Stomach (tissue), 19 donors: ENCODE measurements at places on chromosomes 11 and 22. TPM values are rescaled to one million over a fixed set of nuclear protein-coding genes. Genes with fewer than 3 reads are reported as not detected.
A peak's percentile ranks its signal among the peaks of the same experiment; 100 is the strongest.

DNA sequence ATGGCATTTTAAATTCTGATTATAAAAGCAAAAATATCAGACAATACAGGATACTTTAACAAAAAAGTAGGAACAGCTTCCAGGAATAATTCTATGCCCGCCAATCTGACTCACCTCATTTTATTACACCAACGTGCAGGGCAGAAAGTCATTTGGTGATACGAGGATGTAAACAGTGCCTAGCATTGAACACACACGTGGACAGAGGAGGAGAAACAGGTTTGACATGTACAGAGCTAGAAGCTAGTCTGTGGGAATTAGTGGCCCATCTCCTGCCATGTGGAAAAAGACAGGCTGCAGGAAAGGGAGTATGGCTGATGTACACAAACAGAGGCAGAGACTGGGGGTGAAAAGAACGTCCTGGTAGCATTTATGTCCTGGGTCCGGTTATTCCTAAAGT, 9.0 kb upstream of the SPINDOC start:
- H3K27me3 ChIP-seq = no peaks in the 10 kb centered on the region
- H3K4me1 ChIP-seq = no peaks in the 10 kb centered on the region
- DNase-seq = peak; percentile 26
- no peaks in the 10 kb centered on the region for H3K36me3 ChIP-seq

DNA sequence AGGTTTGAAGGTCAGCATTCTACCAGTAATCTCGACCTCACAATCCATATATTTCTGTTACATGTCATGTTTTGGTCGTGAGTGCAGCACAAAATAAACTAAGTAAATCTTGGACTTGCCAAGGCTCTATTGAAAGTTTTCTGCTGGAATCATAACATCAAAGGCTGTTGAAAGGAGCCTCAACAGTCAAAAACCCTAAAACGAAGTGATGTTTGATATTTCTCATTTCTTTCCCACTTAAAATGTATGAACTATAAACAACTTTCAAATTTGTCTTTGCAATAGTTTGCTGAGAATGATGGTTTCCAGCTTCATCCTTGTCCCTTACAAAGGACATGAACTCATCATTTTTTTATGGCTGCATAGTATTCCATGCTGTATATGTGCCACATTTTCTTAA, 1118.5 kb downstream of the LRRC4C start:
- H3K4me1 ChIP-seq = no peaks in the 10 kb centered on the region
- DNase-seq = no peak
- H3K36me3 ChIP-seq = no peaks in the 10 kb centered on the region

- peaks cover 30% of the 10 kb centered on the region for H3K4me1 ChIP-seq
- DNase-seq = peak; percentile 26
- no peaks in the 10 kb centered on the region for H3K36me3 ChIP-seq
Measured at GRCh38 chr22:26592421-26592891, 2.5 kb upstream of the TPST2 start.

GRCh38 chr11:45052361-45052760, 94.1 kb upstream of the PRDM11 start:
- H3K27ac ChIP-seq = no peak overlapping the region
- no peak overlapping the region for H3K4me3 ChIP-seq
- no peaks in the 10 kb centered on the region for H3K36me3 ChIP-seq
- H3K27me3 ChIP-seq = no peaks in the 10 kb centered on the region
- no peak for DNase-seq

JAM3 gene
- 21.4 TPM for total RNA-seq

GPR83 gene
- not detected for total RNA-seq

GRCh38 chr11:76361374-76361773, 19.6 kb downstream of the THAP12 start:
- no peak overlapping the region for H3K27ac ChIP-seq
- peaks cover 34% of the 10 kb centered on the region for H3K4me1 ChIP-seq
- peaks cover 41% of the 10 kb centered on the region for H3K36me3 ChIP-seq
- H3K27me3 ChIP-seq = no peaks in the 10 kb centered on the region
- H3K4me3 ChIP-seq = no peak overlapping the region
- no peak for DNase-seq

CALCA gene
- not detected for total RNA-seq

DNA sequence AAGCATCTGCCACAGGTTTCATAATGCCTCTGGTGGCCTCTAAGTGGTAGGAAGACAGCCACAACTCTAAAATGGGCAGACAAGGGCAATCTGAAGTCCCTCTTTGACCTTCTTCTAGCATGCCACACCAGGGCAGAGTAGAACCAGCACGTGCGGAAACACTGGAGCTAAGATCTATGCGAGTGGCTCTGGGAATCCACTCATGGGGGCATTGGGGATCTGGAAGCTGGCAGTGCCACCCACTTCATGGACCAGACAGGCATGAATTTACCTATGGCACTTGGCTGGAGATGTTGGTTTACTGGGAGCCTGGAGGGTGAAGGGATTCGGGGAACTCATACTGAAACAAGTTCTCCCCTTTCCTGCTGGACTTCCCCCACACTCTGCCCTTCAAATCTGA, 337.4 kb downstream of the MIAT start:
- H3K4me1 ChIP-seq = peaks cover 14% of the 10 kb centered on the region
- no peak for DNase-seq
- H3K27me3 ChIP-seq = no peaks in the 10 kb centered on the region
- no peak overlapping the region for H3K27ac ChIP-seq
- H3K4me3 ChIP-seq = no peak overlapping the region

DNA sequence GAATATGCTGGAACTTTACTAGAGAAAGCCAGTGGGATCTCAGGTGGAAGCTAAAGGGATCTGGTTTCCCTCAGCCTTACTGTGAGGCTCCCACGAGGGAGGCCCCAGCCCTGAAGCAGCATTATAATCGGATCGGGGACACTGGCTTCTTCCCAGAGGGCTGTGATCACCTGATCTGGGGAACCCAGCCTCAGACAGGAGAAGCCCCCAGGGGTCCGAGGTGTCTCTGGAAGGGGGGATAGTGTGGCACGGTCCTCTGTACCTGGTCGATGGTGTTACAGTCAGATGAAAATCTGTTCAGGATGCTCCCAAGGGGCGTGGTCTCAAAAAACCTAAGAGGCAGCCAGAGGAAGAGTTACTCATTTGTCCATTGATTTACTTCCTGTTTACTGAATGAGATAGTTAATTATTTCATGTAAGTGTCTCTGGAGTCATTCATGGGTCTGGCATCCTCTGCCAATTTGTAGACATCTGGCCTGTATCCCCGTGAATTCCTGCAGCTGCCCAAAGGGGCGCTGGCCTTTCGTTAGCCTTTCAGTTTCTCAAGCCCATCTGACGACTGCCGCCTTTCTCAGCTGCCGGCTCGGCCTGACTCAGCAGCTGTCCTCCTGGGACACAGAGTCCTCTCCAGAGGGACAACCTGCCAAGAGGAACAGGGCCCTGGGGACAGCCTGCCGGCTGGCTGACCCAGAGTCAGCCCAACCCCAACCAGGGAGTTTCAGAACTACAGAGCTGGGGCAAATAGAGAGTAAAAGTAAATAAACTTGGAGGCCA, 17.0 kb upstream of the KCNJ11 start:
- no peak overlapping the region for H3K4me3 ChIP-seq
- H3K4me1 ChIP-seq = peaks cover 24% of the 10 kb centered on the region
- no peaks in the 10 kb centered on the region for H3K27me3 ChIP-seq
- DNase-seq = peak; percentile 69
- peak overlapping the region; percentile 85 for H3K27ac ChIP-seq
- H3K36me3 ChIP-seq = no peaks in the 10 kb centered on the region

- DNase-seq = no peak
- H3K36me3 ChIP-seq = no peaks in the 10 kb centered on the region
- H3K4me3 ChIP-seq = no peak overlapping the region
- no peaks in the 10 kb centered on the region for H3K27me3 ChIP-seq
- H3K4me1 ChIP-seq = no peaks in the 10 kb centered on the region
Measured at GRCh38 chr11:118045191-118045590, 31.7 kb upstream of the TMPRSS4 start.

TMEM151A gene
- not detected for total RNA-seq

DNA sequence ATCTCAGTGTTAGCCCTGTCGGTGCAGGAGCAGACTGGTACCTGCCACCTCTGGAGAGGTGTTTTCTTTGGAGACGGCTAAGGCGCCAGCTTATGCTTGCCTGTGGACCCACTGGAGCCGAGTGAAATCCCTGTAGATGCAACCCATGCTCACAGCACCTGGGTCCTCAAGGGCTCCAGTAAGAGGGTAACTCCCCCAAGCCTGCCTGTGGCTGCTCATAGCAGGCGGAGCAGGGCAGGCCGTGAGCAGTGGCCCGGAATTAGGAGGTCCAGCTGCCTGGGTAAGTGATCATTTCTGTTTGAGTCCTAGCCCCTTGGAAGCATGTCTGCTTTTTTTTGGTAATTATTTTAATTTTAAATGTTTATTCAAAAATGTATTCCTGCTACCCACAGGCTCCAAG, 43.8 kb downstream of the NAT10 start:
- DNase-seq = no peak
- no peaks in the 10 kb centered on the region for H3K27me3 ChIP-seq
- peaks cover 39% of the 10 kb centered on the region for H3K36me3 ChIP-seq
- H3K27ac ChIP-seq = no peak overlapping the region

DNA sequence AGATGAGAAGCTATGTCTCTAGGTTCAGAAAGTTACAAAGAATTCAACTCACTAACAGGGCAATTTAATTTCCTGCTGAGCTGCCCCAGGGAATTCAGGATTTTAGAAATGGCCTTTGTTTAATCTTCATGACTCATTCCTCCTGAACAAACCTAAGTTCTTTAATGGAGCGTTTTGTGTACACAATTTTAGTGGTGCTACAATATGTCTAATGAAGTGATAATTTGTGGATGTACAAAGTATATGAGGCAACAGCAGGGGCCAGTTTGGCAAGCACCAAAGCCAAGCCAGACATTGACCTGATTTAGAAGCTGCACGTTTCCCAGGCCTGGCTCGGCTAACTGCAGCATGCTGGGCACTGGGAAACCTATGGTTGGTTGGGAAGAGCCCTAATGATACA, 34.4 kb upstream of the HEPHL1 start:
- DNase-seq = peak; percentile 46
- H3K4me1 ChIP-seq = no peaks in the 10 kb centered on the region
- H3K27me3 ChIP-seq = no peaks in the 10 kb centered on the region
- peak overlapping the region; percentile 35 for H3K27ac ChIP-seq
- H3K4me3 ChIP-seq = no peak overlapping the region
- no peaks in the 10 kb centered on the region for H3K36me3 ChIP-seq

DNA sequence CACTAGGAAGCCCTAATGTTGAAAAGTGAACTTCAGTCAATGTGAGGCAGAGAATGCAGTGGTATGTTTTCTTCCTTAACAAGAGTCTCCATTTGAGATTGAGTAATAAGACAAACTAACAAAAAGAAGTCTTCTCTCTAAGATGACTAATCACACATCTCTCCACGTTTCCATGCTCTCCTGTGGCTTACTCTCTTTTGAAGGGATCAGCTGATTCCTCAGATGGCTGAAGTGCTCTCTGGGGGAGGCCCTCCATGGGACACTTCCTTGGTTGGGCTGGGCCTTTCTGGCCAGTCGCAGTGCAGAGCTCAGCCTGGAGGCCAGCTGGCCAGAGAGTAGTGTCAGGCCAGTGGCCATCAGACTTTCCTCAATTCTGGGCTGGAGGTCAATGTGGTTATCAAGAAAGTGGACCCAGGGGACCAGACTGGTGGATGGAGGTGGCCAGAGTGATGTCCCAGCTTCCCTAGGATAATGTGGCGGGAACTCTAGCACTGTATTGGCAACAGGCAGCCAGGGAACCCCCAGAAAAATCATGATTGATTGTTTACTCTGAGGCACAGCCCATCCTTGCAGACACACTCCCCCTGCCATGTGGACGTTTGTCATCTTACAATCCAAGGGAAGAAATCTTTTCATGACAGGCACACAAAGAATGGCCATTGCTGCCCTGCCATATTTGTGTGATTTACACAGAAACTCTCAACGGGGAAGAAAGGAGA, 14.5 kb downstream of the CSRP3 start:
- H3K4me3 ChIP-seq = no peak overlapping the region
- DNase-seq = no peak
- H3K36me3 ChIP-seq = no peaks in the 10 kb centered on the region
- H3K27me3 ChIP-seq = no peaks in the 10 kb centered on the region
- H3K4me1 ChIP-seq = no peaks in the 10 kb centered on the region

DNA sequence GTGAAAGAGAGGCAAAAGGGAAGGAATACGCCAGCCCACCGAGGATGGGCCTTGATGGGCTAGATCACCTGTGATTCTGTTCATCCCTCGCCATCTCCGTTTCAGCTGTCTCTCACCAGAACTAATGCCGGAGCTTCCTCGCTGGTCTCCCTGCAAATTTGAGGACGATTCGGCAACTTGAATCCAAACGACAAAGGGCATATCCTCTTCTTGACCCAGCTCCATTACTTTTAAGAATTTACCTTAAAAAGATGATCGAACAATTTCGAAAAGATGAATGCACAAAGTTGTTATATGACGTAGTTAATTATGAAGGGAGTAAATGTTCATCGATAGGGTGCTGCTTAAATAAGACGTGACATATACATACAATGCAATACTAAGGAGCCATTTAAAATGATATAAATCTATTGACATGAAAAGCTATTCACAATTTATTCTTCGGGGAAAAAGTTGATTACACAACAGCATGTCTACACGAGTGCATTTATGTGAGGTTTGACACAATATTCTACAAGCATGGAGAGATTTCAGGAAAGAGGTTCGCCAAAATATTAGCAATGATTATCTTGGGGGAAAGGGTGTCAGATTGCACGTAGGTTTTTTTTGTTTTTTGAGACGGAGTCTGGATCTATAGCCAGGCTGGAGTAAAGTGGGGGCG, 937 bp upstream of the FAM168A start:
- H3K4me1 ChIP-seq = peaks cover 35% of the 10 kb centered on the region
- H3K4me3 ChIP-seq = peak overlapping the region; percentile 90
- no peak for DNase-seq

DNA sequence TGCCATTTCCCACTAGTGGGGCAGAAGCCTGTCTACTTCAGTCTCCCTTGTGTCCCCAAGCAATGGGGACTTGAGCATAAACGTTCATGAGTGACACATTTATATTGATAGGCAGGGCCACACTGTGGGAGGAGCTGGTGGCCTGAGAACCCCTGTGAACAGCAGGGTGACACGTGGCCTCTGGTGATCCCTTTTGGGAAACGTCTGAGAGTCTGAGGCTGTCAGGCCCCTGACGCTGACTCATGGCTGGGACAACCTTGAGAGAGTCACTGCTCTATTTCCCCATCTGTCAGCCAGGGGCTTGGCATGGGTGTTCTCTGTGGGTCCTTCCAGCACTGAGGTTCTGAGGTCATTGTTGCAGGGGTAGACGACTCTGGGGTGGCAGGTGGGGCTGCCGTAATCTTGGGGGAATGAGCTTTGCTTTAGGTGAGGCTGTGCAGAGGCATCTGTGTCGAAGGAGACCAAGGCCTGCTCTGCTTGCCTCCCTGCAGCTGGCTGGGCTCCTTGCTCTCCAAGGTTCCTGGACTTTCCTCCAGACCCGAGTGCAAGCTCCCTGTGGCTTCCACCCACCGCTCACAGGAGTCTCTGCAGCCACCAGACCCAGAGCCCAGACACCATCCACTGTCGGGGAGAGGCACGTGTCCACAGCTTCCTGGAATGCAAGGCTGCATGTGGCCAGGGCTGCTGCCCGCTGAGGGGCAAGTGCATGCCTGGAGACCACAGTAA, 54.7 kb downstream of the SMIM38 start:
- no peak overlapping the region for H3K27ac ChIP-seq
- DNase-seq = no peak
- H3K27me3 ChIP-seq = no peaks in the 10 kb centered on the region
- no peaks in the 10 kb centered on the region for H3K36me3 ChIP-seq
- H3K4me1 ChIP-seq = no peaks in the 10 kb centered on the region
- H3K4me3 ChIP-seq = no peak overlapping the region

TEX54 gene
- total RNA-seq = not detected

GRCh38 chr11:117179048-117179999, 781 bp downstream of the SIDT2 start:
- H3K4me1 ChIP-seq = peaks cover 72% of the 10 kb centered on the region
- H3K36me3 ChIP-seq = peaks cover 13% of the 10 kb centered on the region
- peak; percentile 73 for DNase-seq
- H3K27me3 ChIP-seq = no peaks in the 10 kb centered on the region
- H3K27ac ChIP-seq = peak overlapping the region; percentile 98
- H3K4me3 ChIP-seq = peak overlapping the region; percentile 93
